Neural progenitor cell (in vitro differentiated cells): ENCODE measurements at places on chromosomes 16 and 17. TPM values are rescaled to one million over a fixed set of nuclear protein-coding genes. Genes with fewer than 3 reads are reported as not detected.

GRCh38 chr17:14205992-14206461, 30.6 kb downstream of the CDRT15 start:
- no peaks in the 10 kb centered on the region for H3K27me3 ChIP-seq
- DNase-seq = no peak
- H3K4me3 ChIP-seq = no peak overlapping the region
- H3K27ac ChIP-seq = no peak overlapping the region

- H3K4me1 ChIP-seq = no peaks in the 10 kb centered on the region
- no peaks in the 10 kb centered on the region for H3K36me3 ChIP-seq
- no peak overlapping the region for H3K4me3 ChIP-seq
- no peaks in the 10 kb centered on the region for H3K27me3 ChIP-seq
- no peak for DNase-seq
- no peak overlapping the region for H3K27ac ChIP-seq
Measured at GRCh38 chr17:21522755-21523336, 146.7 kb downstream of the KCNJ12 start.

GRCh38 chr16:11297492-11298142, 16.5 kb upstream of the PRM1 start:
- DNase-seq = peak; percentile 53
- no peaks in the 10 kb centered on the region for H3K36me3 ChIP-seq

DNA sequence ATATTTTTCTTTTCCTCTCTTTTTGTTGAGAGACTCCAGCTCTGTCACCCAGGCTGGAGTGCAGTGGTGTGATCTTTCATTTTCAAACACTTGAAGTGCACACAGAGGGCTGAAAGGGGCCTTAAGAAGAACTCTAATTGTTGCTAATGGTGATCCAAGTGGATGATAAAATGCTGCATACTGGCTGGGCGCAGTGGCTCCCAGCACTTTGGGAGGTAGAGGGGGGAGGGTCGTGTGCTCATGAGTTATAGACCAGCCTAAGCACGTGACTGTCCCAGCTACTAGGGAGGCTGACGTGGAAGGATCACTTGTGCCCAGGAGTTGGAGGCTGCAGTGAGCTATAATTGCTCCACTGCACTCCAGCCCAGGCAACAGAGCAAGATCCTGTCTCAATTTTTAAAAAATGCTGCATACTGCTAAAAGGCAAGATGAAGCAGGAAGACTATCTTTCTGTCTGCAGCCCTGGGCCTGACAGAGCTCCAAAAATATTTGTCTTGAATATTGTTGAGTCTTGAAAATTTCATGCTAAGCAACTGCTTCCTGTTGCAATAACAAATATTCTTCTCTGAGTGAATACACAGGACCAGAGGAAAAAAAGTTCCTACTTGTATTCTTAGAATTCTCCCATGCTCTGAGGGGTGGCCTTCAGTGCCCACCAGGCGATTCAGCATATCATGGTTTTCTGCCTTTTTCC, 63.7 kb upstream of the AKTIP start:
- H3K36me3 ChIP-seq = no peaks in the 10 kb centered on the region
- H3K27me3 ChIP-seq = no peaks in the 10 kb centered on the region
- no peak overlapping the region for H3K27ac ChIP-seq
- no peak overlapping the region for H3K4me3 ChIP-seq
- no peaks in the 10 kb centered on the region for H3K4me1 ChIP-seq

DNA sequence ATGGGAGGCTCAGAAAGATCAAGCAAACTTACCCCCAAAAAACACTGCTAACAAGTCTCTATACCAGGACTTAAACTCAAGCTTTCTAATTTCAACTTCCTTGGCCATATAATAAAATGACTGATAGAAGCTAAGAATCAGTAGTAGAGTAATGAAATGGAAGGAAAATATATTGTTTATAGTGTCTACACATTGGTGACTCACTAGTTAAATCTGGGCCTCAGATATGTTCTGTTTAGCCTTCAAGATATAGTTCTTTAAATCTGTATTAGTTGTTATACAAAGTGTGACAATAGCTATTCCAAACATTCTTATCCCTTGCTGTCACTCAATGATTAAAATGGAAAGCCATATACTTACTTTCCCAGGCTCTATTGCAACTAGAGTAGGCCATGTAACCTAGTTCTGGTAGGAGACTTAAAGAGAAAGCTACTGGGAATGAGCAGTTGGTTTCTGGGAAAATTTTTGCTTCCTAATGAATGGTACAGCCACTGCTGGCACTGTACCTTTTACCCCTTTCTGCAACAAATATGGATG, 18.3 kb downstream of the SSH2 start:
- no peaks in the 10 kb centered on the region for H3K27me3 ChIP-seq
- no peak for DNase-seq
- no peak overlapping the region for H3K27ac ChIP-seq
- H3K4me1 ChIP-seq = no peaks in the 10 kb centered on the region

GRCh38 chr17:45294506-45294905, 22.3 kb downstream of the MAP3K14 start:
- DNase-seq = no peak
- no peaks in the 10 kb centered on the region for H3K4me1 ChIP-seq
- no peak overlapping the region for H3K4me3 ChIP-seq
- H3K27me3 ChIP-seq = no peaks in the 10 kb centered on the region
- no peak overlapping the region for H3K27ac ChIP-seq

DNA sequence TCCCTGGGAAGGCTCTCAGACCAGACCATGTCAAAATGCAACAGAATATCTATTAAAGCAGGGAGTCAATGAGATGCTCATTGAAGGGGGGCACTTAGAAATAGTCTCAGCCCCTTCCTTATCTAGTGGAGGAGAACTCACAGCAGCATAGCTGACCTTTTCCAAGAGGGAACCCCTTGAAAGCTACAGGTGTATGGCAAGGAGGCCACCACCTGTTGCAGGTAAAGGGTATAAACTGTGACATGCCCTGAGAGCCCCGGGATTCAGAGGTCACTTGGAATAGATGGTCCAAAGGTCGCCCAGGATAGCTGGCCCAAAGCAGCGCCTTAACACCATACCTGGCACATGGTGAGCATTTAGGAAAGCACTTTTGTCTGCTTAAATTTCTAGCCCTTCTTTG, 120.2 kb upstream of the RPL38 start:
- no peak overlapping the region for H3K4me3 ChIP-seq
- DNase-seq = no peak
- H3K4me1 ChIP-seq = peaks cover 12% of the 10 kb centered on the region
- H3K27me3 ChIP-seq = no peaks in the 10 kb centered on the region
- H3K36me3 ChIP-seq = no peaks in the 10 kb centered on the region
- H3K27ac ChIP-seq = no peak overlapping the region

GRCh38 chr16:67346341-67346740, 19.7 kb downstream of the LRRC36 start:
- H3K36me3 ChIP-seq = no peaks in the 10 kb centered on the region
- no peak overlapping the region for H3K4me3 ChIP-seq
- no peaks in the 10 kb centered on the region for H3K4me1 ChIP-seq
- DNase-seq = no peak

- no peak for DNase-seq
- H3K4me1 ChIP-seq = peaks cover 11% of the 10 kb centered on the region
- no peak overlapping the region for H3K27ac ChIP-seq
- H3K4me3 ChIP-seq = no peak overlapping the region
- H3K36me3 ChIP-seq = no peaks in the 10 kb centered on the region
Measured at GRCh38 chr16:57503366-57503765, 17.1 kb upstream of the DOK4 start.

GRCh38 chr17:50129353-50129727, 620 bp downstream of the SAMD14 start:
- no peak for DNase-seq
- peaks cover 20% of the 10 kb centered on the region for H3K4me1 ChIP-seq
- peak overlapping the region; percentile 86 for H3K4me3 ChIP-seq
- H3K36me3 ChIP-seq = no peaks in the 10 kb centered on the region
- H3K27ac ChIP-seq = no peak overlapping the region

The PRR29 gene
- total RNA-seq = 0.95 and 1.5 TPM in 2 replicates

DNA sequence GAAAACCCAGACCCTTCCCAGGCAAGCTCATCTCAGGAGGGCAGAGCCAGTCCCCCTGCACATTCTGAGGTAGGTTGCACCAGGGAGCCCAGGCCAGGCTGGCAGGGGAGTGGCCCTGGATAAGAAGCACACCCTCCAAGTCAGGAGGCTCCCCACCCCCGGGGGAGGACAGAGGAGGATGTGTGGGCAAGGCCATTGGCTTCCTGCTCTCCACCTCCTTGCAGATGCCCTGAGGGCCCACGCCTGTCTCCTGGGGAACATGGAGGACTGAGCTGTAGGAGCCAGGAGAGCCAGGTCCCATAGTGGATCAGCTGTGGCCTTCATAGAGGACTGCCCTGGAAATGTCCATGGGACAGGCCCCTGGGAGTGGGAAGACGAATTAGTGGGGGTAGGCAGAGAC, 126.7 kb downstream of the IRF8 start:
- H3K4me1 ChIP-seq = peaks cover 3% of the 10 kb centered on the region
- no peak overlapping the region for H3K4me3 ChIP-seq
- H3K27me3 ChIP-seq = peaks cover under 1% of the 10 kb centered on the region
- no peak for DNase-seq
- no peaks in the 10 kb centered on the region for H3K36me3 ChIP-seq
- no peak overlapping the region for H3K27ac ChIP-seq

DNA sequence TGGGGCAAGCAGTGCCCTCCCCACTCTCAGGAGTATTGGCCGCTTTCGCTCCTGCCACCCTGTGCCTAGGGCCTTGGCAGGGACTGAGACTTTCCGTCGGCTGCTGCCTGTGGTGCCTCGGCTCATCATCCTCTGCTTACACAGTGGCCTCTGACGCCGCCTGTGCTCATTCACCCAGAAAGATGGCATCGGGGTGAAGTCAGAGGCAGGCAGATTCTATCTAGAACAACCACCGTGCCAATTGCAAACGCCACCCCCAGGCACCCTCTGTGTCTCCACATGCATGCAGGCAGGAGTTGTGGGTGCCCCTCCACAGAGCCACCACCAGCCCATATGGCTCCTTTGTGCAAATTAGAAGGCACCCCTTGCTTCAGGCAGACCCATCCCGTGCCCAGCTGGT, 154.2 kb upstream of the GSE1 start:
- H3K4me3 ChIP-seq = no peak overlapping the region
- H3K4me1 ChIP-seq = peaks cover 35% of the 10 kb centered on the region
- peaks cover 56% of the 10 kb centered on the region for H3K27me3 ChIP-seq
- no peak for DNase-seq

DNA sequence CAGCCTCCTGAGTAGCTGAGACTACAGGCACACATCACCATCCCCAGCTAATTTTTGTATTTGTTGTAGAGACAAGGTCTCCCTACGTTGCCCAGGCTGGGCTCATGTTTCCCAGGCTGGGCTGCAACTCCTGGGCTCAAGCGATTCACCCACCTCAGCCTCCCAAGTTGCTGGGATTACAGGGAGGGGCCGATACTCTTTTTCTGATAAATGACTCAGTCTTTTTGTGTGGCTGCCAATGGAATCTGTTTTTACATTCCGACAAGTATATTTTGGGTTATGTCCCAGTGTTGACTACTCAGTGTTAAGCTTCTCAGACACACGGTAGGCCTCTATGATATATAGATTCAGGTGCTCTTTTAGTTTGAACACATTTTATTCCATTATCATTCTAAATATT, 58.1 kb downstream of the SLFN11 start:
- no peak overlapping the region for H3K4me3 ChIP-seq
- peaks cover 15% of the 10 kb centered on the region for H3K27me3 ChIP-seq
- no peak for DNase-seq
- no peaks in the 10 kb centered on the region for H3K36me3 ChIP-seq
- no peaks in the 10 kb centered on the region for H3K4me1 ChIP-seq

DNA sequence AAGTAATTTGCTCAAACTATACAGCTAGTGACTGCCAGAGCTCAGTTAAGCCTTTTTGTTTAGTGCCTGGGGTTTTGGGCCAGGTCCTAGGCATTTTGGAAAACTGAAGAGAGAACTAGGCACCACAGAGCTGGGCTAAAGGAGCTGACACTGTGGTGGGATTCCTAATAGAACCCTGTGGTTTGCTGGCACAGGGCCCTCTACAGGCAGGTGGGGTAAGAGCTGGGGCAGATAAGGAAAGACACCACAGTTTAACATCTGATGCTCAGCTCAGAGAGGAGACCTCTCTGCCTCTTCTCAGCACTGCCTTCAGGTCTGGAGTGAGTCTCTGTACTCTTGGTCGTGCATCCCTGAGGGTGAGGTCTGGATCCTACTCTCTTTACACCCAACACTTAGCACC, 121.2 kb downstream of the SNX11 start:
- DNase-seq = peak; percentile 47
- no peaks in the 10 kb centered on the region for H3K4me1 ChIP-seq
- no peaks in the 10 kb centered on the region for H3K36me3 ChIP-seq
- H3K27ac ChIP-seq = no peak overlapping the region

DNA sequence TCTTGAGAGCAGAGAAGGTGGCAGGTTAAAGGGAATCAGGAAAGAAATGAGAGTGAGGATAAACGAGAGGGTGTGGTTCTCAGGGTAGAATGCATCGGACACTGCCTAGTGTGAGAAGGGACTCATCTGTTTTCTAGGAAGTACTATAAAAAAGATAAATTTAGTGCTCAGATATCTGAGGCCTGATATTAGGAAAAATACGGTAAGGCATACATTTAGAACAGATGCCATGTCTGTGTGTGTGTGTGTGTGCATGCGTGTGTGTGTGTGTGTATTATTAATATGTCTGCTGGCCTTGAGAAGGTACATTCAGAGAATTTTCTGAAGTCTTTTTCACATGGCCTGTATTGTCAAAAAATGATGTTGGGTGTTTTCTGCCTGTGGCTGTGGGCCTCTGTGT, 414.8 kb downstream of the MAF start:
- no peak overlapping the region for H3K27ac ChIP-seq
- no peaks in the 10 kb centered on the region for H3K27me3 ChIP-seq
- H3K4me1 ChIP-seq = no peaks in the 10 kb centered on the region
- no peaks in the 10 kb centered on the region for H3K36me3 ChIP-seq
- H3K4me3 ChIP-seq = no peak overlapping the region
